ENCODE measurements at places on chromosomes 16 and 17.
A peak's percentile ranks its signal among the peaks of the same experiment; 100 is the strongest.

GRCh38 chr16:2816751-2817339 lies at the start of gene PRSS21:
TSS of gene PRSS21 (plus strand) at chr16:2817237. CDS start at chr16:2817269, 32 bp downstream.
- DNase-seq: no peak

DNA sequence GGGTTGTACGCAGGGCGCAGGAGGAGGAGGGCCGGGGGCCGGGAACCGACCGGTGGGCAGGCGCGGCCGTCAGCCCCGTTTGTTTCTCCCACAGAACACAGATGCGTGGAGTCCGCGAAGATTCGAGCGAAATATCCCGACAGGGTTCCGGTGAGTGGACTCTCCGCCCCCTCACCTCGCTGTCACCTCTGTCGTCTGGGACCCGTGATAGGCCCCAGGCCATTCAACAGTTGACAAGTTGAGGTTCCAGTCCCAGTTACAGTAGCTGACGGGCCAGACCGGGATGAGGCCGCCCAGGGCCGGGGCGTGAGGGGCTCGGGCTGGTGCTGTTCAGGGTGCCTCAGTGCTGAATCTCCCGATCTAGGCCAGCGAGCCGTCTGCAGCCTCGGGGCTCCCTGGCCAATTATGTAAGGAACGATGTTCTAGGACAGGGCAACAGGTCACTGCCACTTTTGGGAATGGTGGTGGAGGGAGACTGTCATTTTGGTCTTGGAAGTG lies 628 bp downstream of the GABARAPL2 start:
- DNase-seq: no peak

DNA sequence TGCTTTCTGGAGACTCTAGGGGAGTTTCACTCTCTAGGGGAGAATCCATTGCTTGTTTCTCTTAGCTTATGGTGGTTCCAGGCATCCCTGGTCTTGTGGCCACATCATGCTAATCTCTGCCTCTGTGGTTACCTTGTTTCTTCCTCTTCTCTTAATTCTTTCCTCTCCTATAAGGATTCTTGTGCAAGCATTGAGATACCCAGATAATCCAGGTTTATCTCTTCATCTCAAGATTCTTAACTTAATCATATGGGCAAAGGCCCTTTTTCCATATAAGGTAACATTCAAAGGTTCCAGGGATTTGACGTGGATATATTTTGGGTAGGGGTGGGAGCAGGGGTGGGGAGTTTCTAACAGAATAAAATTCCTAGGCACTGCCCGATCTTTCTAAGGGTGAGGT lies 32.6 kb downstream of the FAM20A start:
- no peak for DNase-seq

- DNase-seq: no peak
Measured at GRCh38 chr16:48284772-48285409, 37.6 kb upstream of the ABCC11 start.

DNA sequence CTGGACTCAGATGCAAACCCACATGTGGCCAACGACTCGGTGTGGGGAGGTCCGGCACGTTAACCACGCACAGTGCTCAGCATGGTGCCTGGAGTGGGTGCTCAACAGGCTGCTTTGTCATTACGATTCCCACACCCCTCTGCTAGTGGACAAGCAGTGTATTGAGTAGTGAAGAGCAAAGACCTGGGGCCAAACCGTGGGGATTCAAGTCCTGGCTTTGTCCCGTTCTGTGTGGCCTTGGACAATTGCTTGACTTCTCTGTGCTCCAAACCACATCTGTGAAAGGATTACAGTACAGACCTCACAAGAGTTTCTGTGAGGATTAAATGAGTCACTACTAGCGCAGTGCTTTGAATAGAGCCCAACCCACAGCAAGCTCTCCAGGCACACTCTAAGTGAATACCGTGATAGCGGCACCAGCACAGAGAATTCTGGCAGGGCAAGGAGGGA lies 33.8 kb downstream of the TRPV2 start:
- DNase-seq: no peak

- no peak for DNase-seq
Measured at GRCh38 chr17:39701784-39702422, 2.0 kb downstream of the ERBB2 start.

DNA sequence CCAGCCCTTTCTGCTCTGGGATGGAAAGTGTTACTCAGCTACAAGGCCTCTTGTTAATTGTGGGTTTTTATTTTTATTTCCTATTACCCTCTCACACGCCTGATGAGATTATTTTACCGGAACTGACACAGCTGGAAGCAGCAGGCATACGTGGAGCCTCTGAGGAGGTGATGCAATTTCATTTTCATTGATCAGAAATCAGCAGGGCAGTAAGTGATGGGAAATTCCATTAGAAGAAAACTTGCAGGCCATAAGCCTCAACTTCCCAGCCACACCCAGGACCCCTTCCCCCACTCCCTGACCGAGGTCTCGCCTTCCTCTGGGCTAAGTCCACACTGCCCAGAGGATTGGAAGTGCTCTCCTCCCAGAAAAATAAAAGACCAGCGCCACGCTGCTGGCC lies 69.7 kb downstream of the ZFHX3 start:
- DNase-seq: no peak

DNA sequence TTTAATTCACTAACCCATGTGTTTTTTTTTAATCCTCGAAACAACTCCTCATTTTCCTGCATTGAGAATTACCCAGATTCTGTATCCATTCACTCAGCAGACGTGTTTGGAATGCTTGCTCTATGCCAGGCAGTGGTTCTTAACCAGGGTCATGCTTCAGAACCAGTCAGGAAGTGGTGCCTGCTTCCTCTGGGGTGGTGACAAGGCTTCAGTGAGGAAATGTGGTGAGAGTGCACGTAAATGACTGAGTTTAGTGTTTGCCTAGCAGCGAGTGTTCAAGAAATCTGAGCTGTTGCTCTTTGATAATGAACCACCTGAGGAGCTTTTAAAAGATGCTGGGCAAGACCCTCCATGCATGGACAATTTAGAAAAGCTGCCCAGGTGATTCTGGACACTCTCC lies 9.9 kb downstream of the ZFP90 start:
- DNase-seq: no peak

- DNase-seq: peak; percentile 53
Measured at GRCh38 chr17:57916925-57917858, 38.0 kb downstream of the CUEDC1 start.

GRCh38 chr17:56292578-56292977 lies 139.3 kb downstream of the ANKFN1 start:
- no peak for DNase-seq

- DNase-seq: no peak
Measured at GRCh38 chr16:68696514-68696913, 40.6 kb upstream of the CDH1 start.

- DNase-seq: no peak
Measured at GRCh38 chr16:67942510-67943255, 1.2 kb downstream of the LCAT start.

DNA sequence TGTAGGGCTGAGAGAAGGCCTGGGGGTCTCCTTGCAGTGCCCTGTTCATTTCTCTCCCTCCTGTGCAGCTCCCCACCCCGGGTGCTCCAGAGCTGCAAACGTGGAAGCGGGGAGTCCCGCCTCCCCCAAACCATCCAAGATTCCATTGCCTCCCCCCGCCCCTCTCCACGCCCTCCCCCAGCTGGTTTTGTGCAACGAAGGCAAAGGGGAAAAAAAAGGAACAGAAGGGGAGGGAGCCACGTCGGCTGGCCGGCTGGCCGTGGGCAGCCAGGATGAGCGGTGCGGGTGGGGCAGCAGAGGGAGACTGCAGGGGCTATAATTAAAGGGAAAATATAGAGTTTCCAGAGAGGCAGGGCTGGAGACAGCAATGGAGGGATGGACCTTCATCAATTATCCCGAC lies 1.7 kb upstream of the COL1A1 start:
- no peak for DNase-seq

DNA sequence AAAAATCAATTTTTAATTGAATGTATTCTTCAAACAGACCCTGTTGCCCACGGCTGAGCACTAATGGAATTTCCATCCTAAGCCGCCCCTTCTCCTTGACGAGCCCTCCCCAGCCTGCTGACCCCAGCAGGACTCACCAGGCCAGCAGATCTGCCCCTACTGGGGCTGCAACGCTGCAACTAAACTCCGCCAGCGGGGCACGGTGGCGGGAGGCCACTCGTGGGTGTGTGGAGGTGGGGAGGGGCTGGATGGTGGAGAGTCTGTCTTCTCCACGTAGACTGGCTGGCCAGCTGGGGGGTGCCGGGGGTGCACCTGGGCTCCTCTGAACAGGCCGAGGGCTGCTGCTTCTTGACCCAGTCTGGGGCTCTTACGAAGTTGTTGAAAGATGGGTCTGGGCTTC lies 67.8 kb downstream of the ENGASE start:
- no peak for DNase-seq

- DNase-seq: no peak
Measured at GRCh38 chr17:28544402-28545140, 7.9 kb downstream of the UNC119 start.

- DNase-seq: no peak
Measured at GRCh38 chr17:44637066-44637465, 19.2 kb upstream of the MEIOC start.

GRCh38 chr16:11250091-11250785 lies 5.8 kb downstream of the SOCS1 start:
- no peak for DNase-seq

GRCh38 chr17:55458978-55459377 lies 37.3 kb upstream of the MMD start:
- no peak for DNase-seq

DNA sequence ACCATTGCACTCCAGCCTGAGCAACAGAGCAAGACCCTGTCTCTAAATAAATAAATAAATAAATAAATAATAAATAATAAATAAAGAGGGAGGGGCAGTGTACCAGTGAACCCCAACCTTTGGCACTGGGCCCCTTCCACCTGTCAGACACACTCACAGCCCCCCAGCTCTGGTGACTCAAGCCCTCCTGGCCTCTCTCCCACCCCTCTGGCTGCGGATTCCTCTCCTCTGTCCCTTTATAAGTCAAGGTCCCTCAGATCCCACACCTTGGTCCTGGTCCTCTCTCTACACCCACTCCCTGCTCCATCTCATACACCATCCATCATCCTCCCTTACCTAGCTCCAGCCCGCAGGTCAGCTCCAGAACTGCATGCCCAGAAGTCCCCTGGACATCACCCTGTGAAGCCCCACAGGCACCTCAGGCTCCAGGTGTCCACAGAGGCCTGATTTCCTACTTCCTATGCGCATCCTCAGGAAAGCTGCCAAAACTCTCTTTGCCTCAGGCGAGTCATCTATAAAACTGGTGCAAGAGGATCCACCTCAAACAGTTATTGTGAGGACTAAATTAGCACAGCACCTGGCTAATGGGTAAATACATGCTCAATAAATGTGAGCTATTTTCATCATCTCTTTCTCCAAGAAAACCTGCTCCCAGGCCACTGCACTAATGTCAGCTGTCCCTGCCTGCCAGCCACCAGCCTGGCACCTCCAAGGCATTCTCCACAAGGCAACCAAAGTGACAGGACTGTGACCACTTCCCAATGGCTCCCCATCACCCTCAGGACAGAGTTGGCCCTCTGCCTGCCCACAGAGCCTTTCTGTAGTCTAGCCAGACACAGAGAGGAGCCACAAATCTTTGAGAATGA lies 46.8 kb downstream of the BEAN1 start:
- no peak for DNase-seq

GRCh38 chr17:60535382-60536279 lies 9.6 kb upstream of the APPBP2 start:
- DNase-seq: no peak

GRCh38 chr17:77924757-77925336 lies 33.7 kb upstream of the TNRC6C start:
- no peak for DNase-seq

DNA sequence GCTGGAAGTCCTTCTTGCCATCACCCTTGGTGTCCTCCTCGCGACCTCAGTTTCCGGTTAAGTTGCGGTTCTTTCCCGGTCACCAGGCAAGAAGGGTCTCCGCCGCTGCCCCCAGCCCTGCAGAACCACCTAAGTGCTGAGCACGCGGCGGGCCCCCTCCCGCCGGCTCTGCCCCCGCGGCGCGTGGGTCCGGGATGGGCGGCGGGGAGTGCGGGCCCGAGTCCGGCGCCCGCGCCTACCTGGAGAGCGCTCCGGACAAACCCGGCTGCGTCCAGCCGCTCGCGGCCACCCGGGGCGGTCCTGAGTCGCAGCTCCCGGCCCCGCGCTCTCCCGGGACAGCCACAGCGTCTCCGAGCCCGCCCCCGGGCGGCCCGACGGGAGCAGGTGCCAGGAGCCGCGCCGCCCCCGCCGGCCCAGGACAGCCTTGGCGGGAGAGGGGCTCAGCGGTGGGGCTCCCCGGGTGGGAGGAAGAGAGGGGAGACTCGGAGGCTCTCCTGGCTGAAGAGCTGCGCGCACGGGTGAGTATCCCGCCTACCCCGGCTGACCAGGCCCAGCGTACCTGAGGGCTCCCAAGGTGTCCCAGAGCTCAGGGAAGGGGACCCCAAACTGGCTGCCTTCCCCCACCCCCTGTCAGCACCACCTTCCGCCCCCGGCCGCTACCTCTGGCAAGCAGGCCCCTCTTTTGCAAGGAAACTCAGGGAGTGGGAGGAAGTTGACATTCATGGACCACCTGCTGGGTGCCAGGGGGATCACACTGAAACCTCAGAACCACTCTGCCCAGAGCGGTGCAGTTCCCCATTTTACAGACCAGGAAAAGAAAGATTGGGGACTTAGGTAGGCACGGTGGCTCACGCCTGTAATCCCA lies 22.2 kb upstream of the C17orf113 start:
- peak; percentile 66 for DNase-seq

DNA sequence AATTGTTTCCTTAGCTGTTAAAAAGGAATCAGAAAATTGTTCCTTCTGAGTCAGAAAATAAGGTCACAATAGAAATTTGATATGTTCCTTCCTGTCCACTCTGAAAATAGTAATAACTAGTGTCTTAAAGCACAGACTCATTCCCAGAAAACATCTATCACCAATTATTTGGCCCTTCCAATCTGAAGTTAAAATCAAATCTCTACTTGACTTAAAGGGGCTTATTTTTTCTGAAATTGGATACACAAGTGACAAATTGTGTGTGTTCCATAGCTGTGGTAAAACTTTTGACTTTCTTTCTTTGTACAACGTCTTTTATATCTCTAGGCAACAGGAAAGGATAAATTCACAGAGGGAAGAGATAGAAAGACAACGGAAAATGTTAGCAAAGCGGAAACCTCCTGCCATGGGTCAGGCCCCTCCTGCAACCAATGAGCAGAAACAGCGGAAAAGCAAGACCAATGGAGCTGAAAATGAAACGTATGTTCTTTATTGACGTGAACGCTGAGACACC lies 54.5 kb upstream of the MRC2 start:
- no peak for DNase-seq

DNA sequence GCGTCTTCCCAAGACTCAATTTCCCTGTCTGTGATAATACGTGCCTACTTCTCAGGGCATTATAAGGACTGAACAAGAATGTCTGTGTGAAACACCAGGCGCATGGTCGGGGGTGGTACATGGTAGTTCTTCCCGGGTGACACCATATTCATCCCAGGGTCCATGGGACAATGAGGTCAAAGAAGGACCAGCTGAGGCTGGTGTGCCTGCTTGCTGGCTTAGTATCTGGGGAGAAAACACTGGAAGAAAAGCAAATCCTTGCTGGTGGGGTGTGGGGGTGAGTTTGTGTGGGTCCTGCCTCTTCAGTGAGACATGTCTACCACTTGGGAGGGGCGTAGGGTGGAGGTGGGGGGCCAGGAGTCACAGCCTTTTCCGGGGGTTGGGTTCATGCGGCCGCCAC lies 174.2 kb downstream of the RAB11FIP4 start:
- no peak for DNase-seq
